Right atrium auricular region (tissue), 2 donors: ENCODE measurements at places on chromosomes 16 and 17. TPM values are rescaled to one million over a fixed set of nuclear protein-coding genes. Genes with fewer than 3 reads are reported as not detected.

The CES5A gene
- not detected for total RNA-seq

The PERCC1 gene
- total RNA-seq = not detected

The SPECC1 gene
- total RNA-seq = 13.5 TPM

The GFAP gene
- 4.6 TPM for total RNA-seq

The HS3ST3A1 gene
- not detected for total RNA-seq
